ENCODE measurements at places on chromosomes 16 and 17.
A peak's percentile ranks its signal among the peaks of the same experiment; 100 is the strongest.

- no peak for DNase-seq
Measured at GRCh38 chr16:53740476-53740875, 36.5 kb downstream of the FTO start.

DNA sequence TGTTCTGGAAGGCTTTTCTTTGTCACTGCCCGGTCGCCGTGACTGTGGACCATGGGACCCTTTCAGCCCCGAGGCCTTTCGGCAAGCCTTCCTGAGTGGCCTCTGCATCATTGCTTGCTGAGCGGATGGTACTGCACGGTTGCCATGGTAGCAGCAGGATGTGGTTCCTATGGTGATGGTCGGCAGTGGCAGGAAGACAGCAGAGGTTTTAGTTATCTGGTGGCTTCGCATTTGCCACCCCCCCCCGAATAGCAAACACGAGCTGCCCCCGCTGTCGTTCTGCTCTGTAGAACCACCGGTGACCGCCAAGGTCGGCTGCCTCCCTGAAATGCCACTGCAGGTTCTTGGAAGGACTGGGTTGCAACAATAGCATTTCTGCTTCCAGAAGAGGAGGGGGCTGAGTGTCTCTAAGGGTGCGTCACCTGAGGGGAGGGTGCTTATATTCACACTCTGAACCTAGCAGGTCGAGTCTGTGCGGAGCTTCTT lies 76.6 kb downstream of the CMIP start:
- DNase-seq = peak; percentile 91

DNA sequence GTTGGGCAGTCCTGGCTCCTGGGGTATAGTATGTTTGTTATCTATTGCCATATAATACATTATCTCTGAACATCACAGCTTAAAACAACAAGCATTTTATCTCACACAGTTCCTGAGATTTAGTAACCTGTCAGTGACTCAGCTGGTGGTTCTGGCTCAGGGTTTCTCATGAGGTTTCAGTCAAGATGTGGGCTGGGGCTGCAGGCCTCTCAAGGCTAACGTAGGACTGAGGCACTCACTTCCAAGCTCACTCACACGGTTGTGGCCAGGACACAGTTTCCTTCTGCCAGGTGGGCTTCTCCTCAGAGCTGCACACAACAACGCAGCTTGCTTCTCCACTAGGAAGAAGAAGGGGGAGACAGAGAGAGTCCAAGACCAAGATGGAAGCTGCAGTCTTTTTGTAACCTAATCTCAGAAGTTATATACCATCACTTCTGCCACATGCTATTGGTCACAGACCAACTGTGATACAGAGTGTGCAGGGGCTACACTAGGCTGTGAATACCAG lies 10.3 kb upstream of the MED13 start:
- no peak for DNase-seq

GRCh38 chr17:17605729-17606088 lies 14.2 kb upstream of the PEMT start:
- no peak for DNase-seq

GRCh38 chr17:36591434-36592315 lies at the start of gene DHRS11:
Gene DHRS11 (plus strand): TSS chr17:36591879. CDS start chr17:36592010, 131 bp downstream.
- peak; percentile 75 for DNase-seq

DNA sequence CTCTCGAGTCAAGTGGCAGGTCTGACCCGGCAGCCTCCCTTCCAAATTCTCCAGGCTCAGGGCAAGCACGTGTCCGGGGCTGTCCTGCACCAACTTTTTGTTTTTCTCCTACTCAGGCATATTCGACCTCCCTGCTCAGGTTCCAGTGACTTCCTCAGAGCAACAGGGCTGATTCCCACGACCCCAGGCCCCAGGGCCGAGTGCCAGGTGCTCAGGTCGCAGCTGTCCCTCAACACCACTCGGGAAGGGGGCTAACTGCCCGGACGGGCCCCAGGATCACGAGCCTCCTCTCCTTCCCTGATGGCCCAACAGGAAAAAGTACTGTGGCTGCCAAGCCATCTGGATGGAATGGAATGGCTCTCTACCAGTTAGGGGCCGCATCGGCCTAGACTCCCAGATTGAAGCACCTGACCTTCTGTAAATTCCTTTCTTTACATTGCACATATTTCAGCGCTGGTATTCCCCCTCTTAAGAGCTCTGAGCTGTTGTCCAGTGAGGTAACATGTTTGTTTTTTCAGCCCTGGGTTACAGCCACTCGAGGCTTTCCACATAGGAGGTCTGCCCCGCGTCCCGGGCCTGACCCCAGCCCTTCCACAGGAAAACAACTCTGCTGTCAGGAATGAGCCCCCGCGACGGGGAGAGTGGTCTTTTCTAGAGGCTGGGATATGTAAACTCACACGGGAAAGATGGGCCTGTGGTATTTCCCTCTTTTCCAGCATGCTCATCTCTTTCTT lies 25.0 kb downstream of the NXN start:
- DNase-seq = no peak

DNA sequence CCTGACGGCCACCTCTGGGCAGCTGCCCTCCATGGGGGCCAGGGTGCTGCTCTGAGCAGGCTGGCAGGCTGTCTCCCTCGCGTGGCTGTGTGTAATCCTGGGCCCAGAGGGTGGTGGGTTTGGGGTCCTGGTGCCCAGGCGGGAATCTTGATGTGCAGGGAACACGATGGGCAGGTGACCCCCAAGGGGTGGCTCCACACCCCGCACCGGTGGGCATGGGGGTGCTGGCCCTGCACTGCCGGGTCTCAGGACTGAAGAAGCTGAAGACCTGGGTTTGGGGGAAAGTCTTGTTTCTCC lies 8.6 kb downstream of the CHMP6 start:
- DNase-seq = no peak

DNA sequence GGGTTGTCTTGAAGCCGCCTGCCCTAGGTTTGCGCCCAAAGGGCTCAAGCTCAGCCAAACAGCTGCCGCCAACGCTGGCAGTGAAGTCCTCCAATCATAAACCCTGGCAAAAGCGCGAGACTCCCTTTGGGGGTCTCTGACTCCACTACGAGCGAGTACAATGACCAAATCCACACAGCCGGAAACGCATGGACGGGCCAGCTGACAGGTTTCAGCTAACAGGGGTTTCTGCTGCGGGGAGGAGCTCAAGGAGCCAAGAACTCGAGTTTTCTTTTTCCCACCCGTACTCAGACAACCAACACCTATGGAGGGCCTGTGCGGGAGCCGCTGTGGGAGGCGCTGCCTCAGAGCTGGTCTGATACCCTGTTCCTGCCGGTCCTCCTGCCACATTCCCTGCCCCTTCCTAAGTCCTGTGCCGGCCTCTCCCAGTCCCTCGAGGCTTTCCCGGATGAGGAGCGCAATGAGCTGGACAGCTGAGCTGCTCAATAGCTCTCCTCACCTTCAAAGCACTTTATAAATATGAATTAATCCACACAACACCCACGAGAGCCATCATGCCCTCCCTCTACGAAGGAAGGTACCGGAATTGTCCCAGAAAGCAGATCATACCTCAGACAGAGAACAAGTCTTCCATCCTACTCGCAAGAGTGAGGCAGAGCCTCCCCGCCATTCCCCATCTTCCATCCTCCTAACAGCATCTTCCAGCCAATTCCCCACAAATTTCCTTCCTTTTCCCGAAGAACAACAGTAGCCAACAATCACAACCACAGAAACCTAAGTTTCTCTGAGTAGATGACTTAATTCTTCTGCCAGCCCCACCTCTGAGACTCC lies 6.1 kb downstream of the ABR start:
- no peak for DNase-seq

- no peak for DNase-seq
Measured at GRCh38 chr17:14843086-14843795, 421.9 kb downstream of the PMP22 start.
